ENCODE measurements at places on chromosomes 3 and 15.

DNA sequence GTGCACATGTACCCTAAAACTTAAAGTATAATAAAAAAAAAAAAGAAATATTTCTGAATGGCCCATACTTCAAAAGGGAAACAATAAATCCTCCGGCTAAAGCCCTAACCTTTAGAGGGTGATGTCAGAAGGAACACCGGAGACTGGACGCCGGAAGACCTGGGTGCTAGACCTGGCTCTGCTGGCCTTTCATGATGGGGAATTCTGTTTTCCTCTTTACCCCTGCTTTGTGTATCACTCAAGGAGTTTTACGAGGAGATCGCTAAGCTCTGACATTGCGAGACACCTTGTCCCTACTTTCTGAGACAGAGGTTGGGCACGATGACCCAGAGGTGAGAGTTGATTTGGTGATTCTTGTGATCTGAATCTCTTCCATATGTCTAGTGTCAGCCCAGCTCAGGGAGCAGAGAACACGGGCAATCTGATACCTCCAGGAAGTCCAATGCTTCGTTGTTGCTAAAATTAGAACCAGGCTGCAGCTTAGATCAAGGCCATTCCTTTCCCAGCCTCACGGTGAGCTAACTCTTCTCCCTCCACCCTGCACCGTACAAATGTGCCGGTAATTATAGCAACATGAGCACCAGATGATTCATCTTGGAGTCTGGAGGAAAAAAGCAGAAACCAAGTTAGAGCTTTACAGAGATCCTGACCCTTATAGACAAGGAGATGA is 42.0 kb upstream of the CFAP161 start:
- peak; percentile 97 for DNase-seq

DNA sequence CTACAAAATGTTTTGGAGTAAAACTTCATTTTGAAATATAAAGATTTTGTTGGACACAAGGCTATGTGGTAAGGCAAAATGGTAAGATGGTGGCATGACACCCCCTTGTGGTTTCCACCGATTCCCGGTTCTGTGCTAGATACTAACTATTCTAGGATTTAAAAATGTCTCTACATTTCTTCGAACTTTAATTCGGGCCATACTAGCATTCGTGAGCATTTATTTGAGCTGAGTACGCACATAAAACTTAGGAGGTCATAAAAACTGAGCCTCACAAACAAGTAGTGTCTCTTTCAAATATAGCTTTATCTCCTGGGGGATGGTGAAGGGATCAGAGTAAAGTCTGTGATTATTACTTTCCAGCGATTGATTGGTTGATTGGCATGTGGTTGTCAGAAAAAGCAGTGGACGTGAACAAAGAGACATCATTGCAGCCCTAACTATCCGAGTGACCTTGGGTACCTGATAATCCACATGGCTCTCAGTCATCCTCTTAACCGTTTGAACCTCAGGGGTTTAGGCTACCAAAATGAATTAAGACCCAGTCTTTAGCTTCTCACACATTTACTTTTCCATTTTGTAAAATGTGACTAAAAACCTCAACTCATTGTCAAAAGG is 1.1 kb upstream of the ZNF639 start:
- DNase-seq = peak; percentile 64

DNA sequence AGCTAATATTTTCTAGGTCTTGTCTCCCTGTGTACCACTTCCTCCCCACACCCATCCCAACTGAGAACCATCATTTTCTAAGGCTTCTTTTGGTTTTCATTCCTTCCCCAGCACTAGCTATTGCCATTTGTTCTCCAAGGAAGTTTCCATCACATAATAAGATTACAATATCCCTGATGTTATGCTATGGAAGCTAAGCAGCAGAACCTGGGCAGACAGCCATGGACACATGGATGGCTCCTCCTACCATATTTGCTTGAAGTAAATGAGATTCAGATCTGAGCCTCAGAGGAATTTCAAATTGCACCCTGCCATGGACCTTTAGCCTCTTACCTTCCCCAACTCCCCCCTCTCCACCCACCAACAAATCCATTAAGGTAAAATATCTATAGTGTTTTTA is 31.5 kb downstream of the GASK1A start:
- DNase-seq = peak; percentile 11

DNA sequence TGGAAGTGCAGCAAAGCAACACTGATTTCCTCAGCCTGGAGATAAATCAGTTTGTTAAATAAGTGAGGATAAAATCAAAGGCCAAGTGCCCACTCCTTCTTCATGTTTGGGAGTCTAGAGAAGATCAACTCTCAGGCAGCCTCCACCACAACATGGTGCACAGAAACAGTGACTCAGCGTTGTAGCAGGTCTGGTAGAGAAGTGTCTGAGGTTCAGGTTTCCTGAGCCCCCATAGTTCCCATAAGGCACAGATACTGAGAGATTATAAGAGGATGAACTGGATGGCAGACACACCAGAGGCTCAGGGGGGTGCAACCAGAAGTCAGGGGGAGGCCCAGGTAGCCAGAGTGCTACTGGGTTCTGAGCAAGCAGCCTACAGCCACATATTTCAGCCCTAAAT is 166.7 kb downstream of the FRMD5 start:
- DNase-seq = peak; percentile 62

GRCh38 chr3:62095756-62096155 is 277.6 kb downstream of the FEZF2 start:
- peak; percentile 6 for DNase-seq

DNA sequence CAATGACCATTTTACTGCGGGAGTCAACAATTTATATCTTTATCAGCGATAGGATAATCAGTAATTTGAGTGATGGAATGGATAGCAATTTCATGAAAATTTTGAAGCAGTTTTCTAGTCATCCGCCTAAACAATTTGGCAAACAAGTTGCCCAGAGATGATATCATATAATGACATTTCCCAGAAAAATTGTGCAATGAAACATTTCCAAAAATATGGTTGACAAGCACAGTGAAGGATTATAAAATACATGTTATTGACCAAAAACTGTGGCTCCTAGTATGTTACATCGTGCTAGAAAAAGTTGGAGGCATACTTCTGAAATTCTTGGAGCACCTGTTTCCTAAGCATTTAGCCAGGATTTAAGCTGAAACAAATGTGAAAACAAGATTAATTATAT is 145.1 kb downstream of the GHSR start:
- DNase-seq = no peak

DNA sequence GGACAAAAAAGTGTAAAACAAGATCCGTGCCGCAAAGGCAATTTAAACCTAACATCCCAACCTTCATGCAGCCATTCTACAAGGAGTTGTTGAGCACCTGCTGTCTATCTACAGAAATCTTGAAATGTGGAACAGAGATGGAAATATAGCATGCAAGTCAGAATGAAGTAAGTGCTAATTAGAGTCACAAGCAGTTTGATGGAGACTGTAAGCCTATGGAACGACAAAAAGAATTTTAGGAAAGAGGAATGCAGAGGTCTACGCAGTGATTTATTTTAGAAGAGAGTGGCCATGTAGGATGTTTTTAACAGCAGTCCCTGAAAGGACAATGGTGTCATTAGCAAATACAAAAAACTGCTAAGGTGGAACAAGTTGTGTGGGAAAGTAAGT is 851 bp upstream of the DCBLD2 start:
- peak; percentile 1 for DNase-seq

- DNase-seq = peak; percentile 15
These were observed 3.2 kb downstream of the XYLB start for GRCh38 chr3:38349684-38350359.

GRCh38 chr3:187954516-187954872 is 199.5 kb upstream of the LPP start:
- DNase-seq = no peak

DNA sequence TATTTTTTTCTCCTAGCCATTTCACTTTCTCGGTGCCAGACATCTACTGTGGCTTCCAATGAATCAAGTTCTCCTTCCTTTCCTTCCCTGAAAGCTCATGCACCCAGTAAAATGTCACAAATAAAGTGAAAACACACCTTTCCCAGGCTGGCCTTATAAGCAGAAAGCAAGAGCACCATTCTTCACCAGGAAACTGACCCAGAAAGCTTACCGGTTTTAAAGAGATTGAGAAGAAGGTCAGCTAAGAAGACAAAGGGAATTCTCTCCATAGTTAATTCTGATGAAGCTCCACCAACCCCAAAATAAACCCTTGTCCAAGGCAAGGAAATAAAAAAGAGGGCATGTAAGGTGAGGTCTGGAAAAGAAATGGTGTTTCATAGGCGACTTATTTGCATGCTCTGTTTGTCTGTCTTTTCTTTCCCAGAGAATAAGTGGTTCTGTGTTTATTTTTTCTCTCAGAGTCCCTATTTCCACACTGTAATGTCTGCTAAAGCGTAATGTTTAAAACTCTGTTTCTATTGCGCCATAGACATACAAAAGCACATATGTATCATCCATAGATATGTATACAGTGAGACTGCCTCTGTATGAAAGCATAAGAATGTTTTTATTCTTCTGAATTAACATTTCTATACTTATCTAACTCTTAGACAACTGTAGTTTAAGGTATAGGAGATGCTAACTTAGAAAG is 2.8 kb downstream of the LSAMP start:
- DNase-seq = no peak

DNA sequence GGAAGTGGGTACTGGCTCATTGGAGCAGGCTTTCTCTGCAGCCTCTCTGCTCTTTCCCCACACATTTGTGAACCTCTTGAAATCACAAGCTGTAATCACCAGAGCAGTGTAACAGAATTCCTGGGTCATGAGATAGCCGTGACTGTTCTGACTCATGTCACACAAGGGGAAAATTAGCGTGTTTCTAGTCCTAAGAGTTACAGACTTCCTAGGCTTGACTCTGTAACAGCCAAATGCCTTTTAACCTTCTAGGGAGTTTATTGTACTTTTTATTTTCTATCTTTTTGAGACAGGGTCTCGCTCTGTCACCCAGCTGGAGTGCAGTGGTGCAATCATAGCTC is 54.7 kb upstream of the TRAK1 start:
- DNase-seq = peak; percentile 96

- DNase-seq = no peak
These were observed 38.8 kb downstream of the PRKCD start for GRCh38 chr3:53199834-53200233.

GRCh38 chr3:128854475-128854874 is 24.9 kb upstream of the ACAD9 start:
- DNase-seq = no peak

- peak; percentile 63 for DNase-seq
These were observed 39.3 kb upstream of the TRA2B start for GRCh38 chr3:185976977-185977678.

- DNase-seq = peak; percentile 67
These were observed 5.0 kb upstream of the CCR9 start for GRCh38 chr3:45881078-45882022.

DNA sequence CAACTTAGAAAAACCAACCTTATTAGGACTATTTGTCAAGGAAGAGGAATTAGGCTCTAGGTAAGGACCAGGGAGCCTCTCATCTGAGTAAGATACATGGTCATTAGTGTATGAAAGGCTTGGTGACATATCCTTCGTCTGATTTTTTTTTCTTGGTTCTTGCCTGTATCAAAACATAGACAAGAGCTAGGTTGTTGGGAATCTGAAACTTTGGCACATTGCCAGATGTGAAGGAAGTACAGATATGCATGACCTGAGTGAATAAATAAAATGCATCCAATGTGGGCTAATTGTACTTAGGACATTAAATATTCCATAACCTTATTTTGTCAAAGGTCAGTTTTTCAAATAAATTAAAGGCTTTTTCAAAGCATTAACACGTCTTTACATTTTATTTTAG is 151.8 kb downstream of the SYNPR start:
- no peak for DNase-seq

- DNase-seq = no peak
These were observed 10.9 kb downstream of the CIAO2A start for GRCh38 chr15:64082757-64083156.

DNA sequence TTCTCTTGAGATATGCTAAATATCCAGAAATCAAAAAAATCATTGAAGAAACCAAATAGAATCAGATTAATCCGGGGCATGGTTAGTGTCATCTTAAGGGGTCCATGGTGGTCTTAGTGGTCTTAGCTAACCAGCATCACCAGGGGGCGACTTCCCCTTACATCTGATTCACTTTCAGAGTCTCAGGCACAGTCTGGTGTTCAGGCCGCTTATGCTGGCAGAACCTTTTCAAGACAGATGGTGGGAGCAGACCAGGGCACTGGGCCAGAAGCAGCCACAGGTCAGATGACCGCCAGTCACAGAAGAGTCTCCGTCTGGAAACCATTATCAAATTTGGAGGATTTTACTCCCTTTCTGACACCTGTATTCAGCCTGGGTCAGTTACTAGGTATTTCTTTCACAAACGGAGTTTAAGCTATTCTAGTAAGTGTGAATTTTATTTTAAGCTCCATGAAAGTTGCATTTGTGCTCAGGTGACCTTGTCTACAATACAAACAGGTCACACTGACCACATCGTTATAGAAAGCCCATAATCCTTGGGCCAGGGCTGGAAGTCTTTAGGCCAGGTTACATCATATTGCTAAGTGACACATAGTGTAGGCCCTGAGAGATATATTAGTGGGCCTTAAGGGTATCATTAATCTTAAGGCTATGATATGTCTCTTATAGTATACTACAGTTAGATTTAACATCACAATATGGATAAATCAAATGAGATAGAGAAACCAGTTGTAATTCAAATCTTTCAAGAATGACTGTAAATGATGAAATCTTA is 365.5 kb downstream of the GBE1 start:
- no peak for DNase-seq

- peak; percentile 15 for DNase-seq
These were observed 145.0 kb downstream of the STAC start for GRCh38 chr3:36525115-36525801.

- DNase-seq = peak; percentile 16
These were observed 104.5 kb downstream of the NLGN1 start for GRCh38 chr3:173501931-173502489.

DNA sequence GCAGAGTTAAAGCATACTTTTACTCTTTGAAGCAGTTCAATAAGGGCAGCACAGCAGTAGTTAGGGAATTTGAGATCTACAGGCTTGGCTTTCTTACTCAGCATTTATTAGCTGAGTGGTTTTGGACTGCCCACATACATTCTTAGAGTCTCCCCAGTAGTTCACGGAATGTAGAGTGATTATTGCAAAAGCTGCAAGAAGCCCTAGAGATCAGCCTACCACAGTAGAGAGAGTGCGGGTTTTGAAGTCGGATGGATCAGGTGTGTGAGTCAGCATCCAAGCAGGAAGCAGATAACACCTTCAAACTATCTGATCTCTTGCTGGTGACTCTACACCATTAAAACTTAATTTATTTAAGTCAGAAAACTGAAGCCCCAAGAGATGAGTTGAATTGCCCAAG is 171.9 kb downstream of the SYNPR start:
- DNase-seq = no peak

- DNase-seq = no peak
These were observed 28.4 kb downstream of the GXYLT2 start for GRCh38 chr3:72916250-72916649.

DNA sequence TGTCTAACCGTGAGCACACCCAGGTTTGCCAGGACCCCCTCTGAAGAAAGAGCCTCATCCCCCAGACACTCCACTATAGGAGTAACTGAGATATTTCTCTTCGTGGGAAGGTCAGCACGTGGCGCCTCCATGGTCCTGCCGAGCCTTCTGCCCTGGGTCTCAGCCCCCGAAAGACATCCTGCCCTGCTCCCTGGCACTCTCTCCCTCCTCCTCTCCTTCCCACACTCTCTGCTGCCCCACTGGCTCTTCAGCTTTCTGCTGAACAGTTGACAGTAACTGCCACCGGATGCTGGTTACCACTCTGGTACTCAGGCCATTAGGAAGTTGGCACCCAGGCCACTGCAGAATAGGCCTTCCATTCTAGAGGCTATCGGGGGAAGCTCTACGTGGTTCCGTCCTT is 185.2 kb downstream of the UACA start:
- no peak for DNase-seq

- DNase-seq = peak; percentile 35
These were observed 161.4 kb upstream of the LRTM1 start for GRCh38 chr3:55089211-55089610.

- peak; percentile 93 for DNase-seq
These were observed 84.0 kb upstream of the TRA2B start for GRCh38 chr3:186021673-186022362.
